ENCODE measurements at places on chromosomes 3 and 15. TPM values are rescaled to one million over a fixed set of nuclear protein-coding genes. Genes with fewer than 3 reads are reported as not detected.
A peak's percentile ranks its signal among the peaks of the same experiment; 100 is the strongest.

DNA sequence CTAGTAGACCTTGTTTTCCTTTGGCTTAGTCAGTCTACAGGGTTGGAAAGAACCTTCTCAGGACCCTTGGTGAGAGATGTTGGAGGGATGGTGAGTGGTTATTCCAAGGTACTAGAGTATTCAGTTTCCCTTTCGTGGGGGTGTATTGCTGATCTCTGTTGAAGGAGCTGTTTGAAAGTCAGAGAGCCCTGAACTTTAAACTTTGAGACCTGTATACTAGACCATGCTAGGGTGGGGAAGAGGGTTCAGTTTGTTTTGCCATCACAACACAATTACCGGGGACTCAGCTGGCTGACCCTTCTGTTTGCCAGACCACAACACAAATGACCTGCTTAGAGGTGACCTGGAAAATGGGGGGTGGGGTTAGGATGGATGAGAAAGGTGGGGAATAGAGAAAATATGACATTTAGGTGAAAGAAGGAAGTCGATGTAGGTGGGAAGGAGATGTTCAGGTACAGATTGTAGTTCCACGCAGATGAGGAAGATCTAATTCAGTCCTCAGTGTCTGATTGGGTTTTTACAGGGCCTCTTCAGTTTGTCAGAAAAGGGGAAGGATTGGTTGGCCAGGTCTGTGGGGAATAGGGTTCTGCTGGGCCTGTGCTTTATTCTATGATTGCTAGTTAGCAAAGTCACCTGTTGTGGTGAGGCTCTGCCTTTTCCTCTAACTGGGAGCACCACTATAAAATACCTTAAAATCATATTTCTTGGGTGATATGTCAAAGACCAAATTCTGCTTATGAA, 6.8 kb downstream of the UBE2E2 start:
- H3K27me3 ChIP-seq, result peaks cover 4% of the 10 kb centered on the region
- no peaks in the 10 kb centered on the region for H3K36me3 ChIP-seq
- peaks cover 6% of the 10 kb centered on the region for H3K4me1 ChIP-seq
- no peak for DNase-seq
- H3K27ac ChIP-seq, result no peak overlapping the region

The FEZF2 gene
- not detected for total RNA-seq

- H3K27ac ChIP-seq, result peak overlapping the region; percentile 27
- H3K4me3 ChIP-seq, result no peak overlapping the region
- DNase-seq, result no peak
- no peaks in the 10 kb centered on the region for H3K27me3 ChIP-seq
- peaks cover 2% of the 10 kb centered on the region for H3K4me1 ChIP-seq
- H3K36me3 ChIP-seq, result peaks cover 32% of the 10 kb centered on the region
Observed at GRCh38 chr15:51904421-51904820, 67.2 kb downstream of the LEO1 start.

- H3K4me1 ChIP-seq, result peaks cover 1% of the 10 kb centered on the region
- H3K27me3 ChIP-seq, result no peaks in the 10 kb centered on the region
- peaks cover under 1% of the 10 kb centered on the region for H3K36me3 ChIP-seq
- H3K4me3 ChIP-seq, result no peak overlapping the region
Observed at GRCh38 chr15:99343881-99344551, 92.7 kb downstream of the LRRC28 start.

- no peak overlapping the region for H3K27ac ChIP-seq
- no peak for DNase-seq
- H3K4me1 ChIP-seq, result no peaks in the 10 kb centered on the region
- no peaks in the 10 kb centered on the region for H3K27me3 ChIP-seq
- H3K4me3 ChIP-seq, result no peak overlapping the region
Observed at GRCh38 chr3:105539897-105540296, 173.2 kb downstream of the ALCAM start.

DNA sequence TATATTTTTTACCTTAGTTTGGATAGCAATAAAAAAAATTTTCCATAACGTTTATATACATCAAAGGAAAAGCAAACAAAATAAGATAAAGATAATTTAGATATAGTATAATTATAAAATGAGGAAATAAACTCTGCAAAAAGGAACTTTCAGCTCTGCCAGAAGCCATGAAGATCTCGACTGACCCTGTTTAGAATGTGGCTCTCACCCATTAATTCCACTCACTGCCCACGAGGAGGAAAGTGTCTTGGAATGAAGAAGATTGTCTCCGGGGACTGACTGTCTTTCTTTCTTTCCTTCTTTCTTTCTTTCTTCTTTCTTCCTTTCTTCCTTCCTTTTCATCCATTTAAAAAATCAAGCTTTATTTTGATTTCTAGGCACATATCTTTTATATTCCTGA, 20.1 kb upstream of the PRR20G start:
- no peaks in the 10 kb centered on the region for H3K36me3 ChIP-seq
- peaks cover 7% of the 10 kb centered on the region for H3K27me3 ChIP-seq
- H3K27ac ChIP-seq, result no peak overlapping the region
- no peak overlapping the region for H3K4me3 ChIP-seq
- H3K4me1 ChIP-seq, result no peaks in the 10 kb centered on the region

The MESP2 gene
- not detected for total RNA-seq

GRCh38 chr15:42065468-42065867, 28.9 kb downstream of the PLA2G4D start:
- no peak for DNase-seq
- peaks cover 2% of the 10 kb centered on the region for H3K4me1 ChIP-seq
- H3K36me3 ChIP-seq, result no peaks in the 10 kb centered on the region
- H3K27me3 ChIP-seq, result peaks cover 13% of the 10 kb centered on the region

The ATXN7 gene
- 91.8 TPM for total RNA-seq

The EFL1 gene
- total RNA-seq, result 26.4 TPM

All from activated naive CD8-positive, alpha-beta T cell treated with anti-CD3 and anti-CD28 coated beads, Interleukin-2, amount 10 ng/mL, durations not matched to agents 7 days and 5 days (primary cell).